ENCODE measurements at places on chromosomes 4 and X. TPM values are rescaled to one million over a fixed set of nuclear protein-coding genes. Genes with fewer than 3 reads are reported as not detected.

The NHS gene
- 0.09 TPM for total RNA-seq

DNA sequence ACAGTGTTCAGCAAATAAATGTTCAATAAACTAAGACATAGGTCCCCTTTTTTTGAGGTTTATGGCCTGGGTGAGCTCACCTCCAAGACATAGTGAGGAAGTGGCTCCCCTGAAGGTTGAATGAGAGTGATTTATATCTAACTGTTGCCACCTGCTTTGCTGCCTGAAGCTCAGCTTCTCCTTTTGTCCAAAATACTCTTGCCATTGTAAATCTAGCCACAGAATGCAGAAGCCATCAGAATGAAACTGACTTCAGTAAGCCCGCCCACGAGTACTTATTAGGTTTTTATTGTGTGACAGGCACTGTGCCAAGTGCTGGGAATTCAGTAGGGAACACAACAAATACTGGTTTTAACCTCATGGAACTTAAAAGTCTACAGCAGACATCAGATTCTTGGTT is 18.0 kb downstream of the SPINK2 start:
- no peaks in the 10 kb centered on the region for H3K36me3 ChIP-seq
- H3K4me3 ChIP-seq = no peak overlapping the region
- H3K27ac ChIP-seq = no peak overlapping the region
- no peak for DNase-seq
- peaks cover 18% of the 10 kb centered on the region for H3K4me1 ChIP-seq

DNA sequence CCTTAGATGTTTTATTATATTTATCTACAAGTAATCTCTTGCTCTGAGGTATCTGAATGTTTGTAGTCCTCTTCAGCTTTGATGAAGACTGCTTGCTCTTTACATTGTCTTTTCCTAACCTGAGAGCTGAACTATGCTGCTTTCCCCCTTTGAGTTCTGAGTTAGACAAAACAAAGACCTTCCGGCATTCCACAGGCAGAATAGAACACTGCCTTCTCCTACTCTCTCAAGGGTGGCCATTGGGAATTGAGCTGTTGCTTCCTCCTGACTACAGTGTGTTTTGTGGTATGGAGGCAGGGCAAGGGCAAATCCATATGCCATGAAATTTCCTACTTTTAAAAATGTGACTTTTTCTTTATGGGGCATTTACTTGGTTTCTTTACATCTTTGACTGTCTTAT is 841.0 kb downstream of the FAM133A start:
- no peak for DNase-seq
- H3K27ac ChIP-seq = no peak overlapping the region
- no peak overlapping the region for H3K4me3 ChIP-seq

GRCh38 chr4:35673137-35673536 is 571.2 kb downstream of the ARAP2 start:
- DNase-seq = no peak
- H3K4me3 ChIP-seq = no peak overlapping the region
- no peak overlapping the region for H3K27ac ChIP-seq

The ODAPH gene
- not detected for total RNA-seq

GRCh38 chr4:16579866-16580265 is 318.6 kb downstream of the LDB2 start:
- no peak overlapping the region for H3K27ac ChIP-seq
- H3K4me3 ChIP-seq = no peak overlapping the region
- H3K36me3 ChIP-seq = no peaks in the 10 kb centered on the region
- DNase-seq = no peak
- H3K4me1 ChIP-seq = no peaks in the 10 kb centered on the region

GRCh38 chr4:21901281-21901680 is 47.3 kb downstream of the KCNIP4 start:
- no peak for DNase-seq
- no peak overlapping the region for H3K4me3 ChIP-seq
- H3K36me3 ChIP-seq = no peaks in the 10 kb centered on the region
- no peaks in the 10 kb centered on the region for H3K4me1 ChIP-seq
- no peaks in the 10 kb centered on the region for H3K27me3 ChIP-seq

GRCh38 chr4:65066106-65066505 is 604.2 kb downstream of the EPHA5 start:
- no peak overlapping the region for H3K27ac ChIP-seq
- no peaks in the 10 kb centered on the region for H3K36me3 ChIP-seq
- H3K4me3 ChIP-seq = no peak overlapping the region
- DNase-seq = no peak
- no peaks in the 10 kb centered on the region for H3K4me1 ChIP-seq

GRCh38 chr4:3873408-3874027 is 107.3 kb downstream of the ADRA2C start:
- no peak overlapping the region for H3K4me3 ChIP-seq
- H3K4me1 ChIP-seq = no peaks in the 10 kb centered on the region
- no peaks in the 10 kb centered on the region for H3K36me3 ChIP-seq

GRCh38 chrX:149521438-149521837 is 16.3 kb upstream of the IDS start:
- H3K36me3 ChIP-seq = no peaks in the 10 kb centered on the region
- no peak overlapping the region for H3K4me3 ChIP-seq
- no peaks in the 10 kb centered on the region for H3K27me3 ChIP-seq
- peaks cover 54% of the 10 kb centered on the region for H3K4me1 ChIP-seq
- H3K27ac ChIP-seq = no peak overlapping the region
- peak; percentile 56 for DNase-seq

The GAGE13 gene
- not detected for total RNA-seq

- DNase-seq = no peak
- no peak overlapping the region for H3K27ac ChIP-seq
- H3K27me3 ChIP-seq = no peaks in the 10 kb centered on the region
- no peaks in the 10 kb centered on the region for H3K4me1 ChIP-seq
- H3K36me3 ChIP-seq = no peaks in the 10 kb centered on the region
These were observed 274.8 kb upstream of the VCX start for GRCh38 chrX:7568130-7568529.

The HTN1 gene
- total RNA-seq = not detected

The NPY1R gene
- not detected for total RNA-seq

DNA sequence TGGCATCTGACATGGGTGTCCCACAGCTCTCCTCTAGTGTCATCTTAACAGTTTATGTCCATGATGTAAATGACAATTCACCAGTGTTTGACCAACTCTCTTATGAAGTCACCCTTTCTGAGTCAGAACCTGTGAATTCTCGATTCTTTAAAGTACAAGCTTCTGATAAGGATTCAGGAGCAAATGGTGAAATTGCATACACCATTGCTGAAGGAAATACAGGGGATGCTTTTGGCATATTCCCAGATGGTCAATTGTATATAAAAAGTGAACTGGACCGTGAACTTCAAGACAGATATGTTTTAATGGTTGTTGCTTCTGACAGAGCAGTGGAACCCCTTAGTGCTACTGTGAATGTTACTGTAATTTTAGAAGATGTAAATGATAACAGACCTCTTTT is 4.6 kb downstream of the FAT4 start:
- H3K4me3 ChIP-seq = no peak overlapping the region
- no peaks in the 10 kb centered on the region for H3K36me3 ChIP-seq
- no peak overlapping the region for H3K27ac ChIP-seq

The DCUN1D4 gene
- 54.0 TPM for total RNA-seq

The S100G gene
- not detected for total RNA-seq

The MEPE gene
- not detected for total RNA-seq

DNA sequence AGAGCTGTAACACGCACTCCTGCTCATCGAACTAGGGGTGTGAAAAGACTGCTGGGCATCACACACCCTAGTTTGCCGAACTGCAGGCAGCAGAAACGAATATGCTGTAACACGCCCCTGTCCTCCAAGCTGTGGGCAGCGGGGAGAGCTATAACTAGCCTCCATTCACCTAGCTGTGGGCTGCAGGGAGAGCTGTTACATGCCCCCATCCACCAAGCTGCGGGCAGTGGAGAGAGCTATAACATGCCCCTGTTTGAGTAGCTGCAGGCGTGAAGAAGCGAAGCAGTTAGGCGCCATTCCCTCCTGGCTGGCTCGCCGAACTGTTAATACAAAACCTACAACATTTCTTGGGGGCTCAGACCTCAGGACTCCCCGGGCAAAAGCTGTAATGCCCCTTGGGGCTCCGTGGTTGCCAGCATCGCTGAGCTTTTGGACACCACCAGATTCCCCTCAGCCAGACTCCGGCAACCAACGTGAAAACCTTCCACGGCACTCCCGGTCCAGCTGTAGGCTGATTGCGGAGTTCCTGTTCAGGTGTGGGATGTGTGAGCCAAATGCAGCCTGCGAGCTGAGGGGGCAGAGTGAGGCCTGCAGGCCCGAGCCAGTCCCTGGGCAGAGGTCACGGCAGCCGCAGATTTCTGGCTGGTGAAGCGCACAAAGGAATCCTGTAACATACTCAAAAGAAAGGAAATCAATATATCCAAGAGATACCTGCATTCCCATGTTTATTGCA is 41.1 kb upstream of the ANKRD17 start:
- H3K27ac ChIP-seq = no peak overlapping the region
- H3K27me3 ChIP-seq = no peaks in the 10 kb centered on the region
- no peak for DNase-seq
- H3K36me3 ChIP-seq = no peaks in the 10 kb centered on the region
- H3K4me3 ChIP-seq = no peak overlapping the region

DNA sequence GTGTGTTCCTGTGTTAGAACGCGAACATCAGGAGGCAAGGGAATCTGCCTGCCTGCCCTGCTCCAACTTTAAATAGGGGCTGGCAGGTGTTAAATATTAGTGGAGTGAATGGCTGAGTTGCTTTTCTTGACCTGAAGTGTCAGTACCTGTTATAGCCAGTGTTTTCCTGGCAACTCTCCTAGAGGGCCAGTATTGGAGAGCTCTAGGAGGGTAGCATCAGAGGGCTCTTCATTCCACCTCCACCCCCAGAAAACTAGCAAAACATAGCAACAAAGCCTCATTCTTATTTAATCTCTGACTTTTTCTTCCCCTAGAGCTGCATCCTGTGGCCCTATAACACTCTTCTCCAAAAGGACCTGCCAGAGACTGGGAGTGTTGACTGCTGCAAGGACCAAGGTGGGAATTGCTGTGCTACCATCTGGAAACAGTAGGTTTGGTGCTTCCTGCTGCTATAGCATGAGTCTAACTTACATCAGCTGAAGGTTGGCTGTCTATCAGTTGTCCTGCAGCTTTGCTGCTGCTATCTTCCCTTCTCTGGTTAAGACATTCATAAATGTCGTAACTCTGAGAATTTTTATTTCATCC is 33.5 kb downstream of the SGMS2 start:
- H3K27me3 ChIP-seq = peaks cover 6% of the 10 kb centered on the region
- peaks cover 5% of the 10 kb centered on the region for H3K4me1 ChIP-seq
- DNase-seq = no peak
- no peak overlapping the region for H3K4me3 ChIP-seq
- no peak overlapping the region for H3K27ac ChIP-seq

GRCh38 chr4:6470502-6471306 is 1.7 kb downstream of the PPP2R2C start:
- H3K27ac ChIP-seq = no peak overlapping the region
- peaks cover 24% of the 10 kb centered on the region for H3K27me3 ChIP-seq
- no peaks in the 10 kb centered on the region for H3K4me1 ChIP-seq
- no peak overlapping the region for H3K4me3 ChIP-seq
- no peak for DNase-seq

The AMOT gene
- 4.3 TPM for total RNA-seq

DNA sequence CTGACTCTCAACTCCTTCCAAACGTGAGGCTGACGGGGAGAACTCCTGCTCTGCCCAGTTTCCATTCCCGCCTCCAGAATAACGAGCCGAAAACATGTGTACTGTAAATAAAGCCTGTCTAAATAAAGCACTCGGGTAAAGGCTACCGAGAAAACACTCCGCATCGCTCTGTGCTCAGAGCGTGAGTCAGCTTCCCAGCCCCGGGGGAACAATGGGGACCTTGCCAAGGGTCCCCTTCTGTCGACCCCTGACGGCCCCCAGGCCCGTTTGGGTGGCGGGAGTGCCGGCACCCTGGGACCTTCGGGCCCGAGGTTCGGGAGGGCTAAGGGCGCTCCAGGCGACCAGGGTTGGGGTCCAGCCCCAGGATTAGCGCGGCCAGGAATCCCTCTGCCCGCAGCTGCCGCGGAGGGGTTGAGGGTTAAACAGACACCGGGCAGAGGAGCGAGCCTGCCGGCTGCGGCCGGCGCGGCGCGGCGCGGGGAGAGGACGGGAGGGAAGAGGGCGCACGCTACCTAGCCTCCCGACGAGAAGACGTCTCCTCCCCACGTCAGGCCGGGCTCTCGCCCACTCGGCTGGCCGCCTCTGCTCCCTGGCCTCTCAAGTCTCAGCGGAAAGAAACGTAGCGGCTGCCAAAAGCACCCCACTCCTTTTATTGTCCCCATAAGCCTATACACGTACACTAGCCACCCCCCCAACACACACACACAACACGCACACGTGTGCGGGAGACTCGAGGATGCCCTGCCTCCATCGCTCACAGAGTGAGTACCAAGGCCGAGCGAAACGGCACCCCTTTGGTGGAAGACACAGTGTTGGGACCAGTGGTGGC is 85.5 kb downstream of the BCOR start:
- no peak for DNase-seq
- no peaks in the 10 kb centered on the region for H3K27me3 ChIP-seq
- H3K27ac ChIP-seq = no peak overlapping the region
- H3K36me3 ChIP-seq = no peaks in the 10 kb centered on the region

DNA sequence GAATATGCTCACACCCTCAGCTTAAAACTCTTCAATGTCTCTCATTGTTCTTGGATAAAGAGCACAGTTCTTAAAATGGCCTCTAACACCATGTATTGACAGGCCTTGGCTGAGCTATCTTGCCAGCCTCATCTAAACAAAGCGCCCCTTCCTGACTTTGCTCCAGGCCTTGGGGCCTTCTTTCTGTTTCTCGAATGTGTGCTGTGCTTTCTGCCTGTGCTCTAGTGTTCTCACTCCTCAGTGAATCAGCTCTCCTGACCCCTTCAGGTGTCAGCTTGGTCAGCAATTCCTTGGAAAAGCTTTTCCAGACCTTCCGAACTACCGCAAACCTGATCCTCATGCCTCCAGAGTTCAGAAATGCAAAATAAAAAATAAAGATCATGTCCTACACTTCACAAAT is 346.3 kb upstream of the FSTL5 start:
- H3K4me3 ChIP-seq = no peak overlapping the region
- no peak for DNase-seq
- no peaks in the 10 kb centered on the region for H3K4me1 ChIP-seq
- no peaks in the 10 kb centered on the region for H3K27me3 ChIP-seq

DNA sequence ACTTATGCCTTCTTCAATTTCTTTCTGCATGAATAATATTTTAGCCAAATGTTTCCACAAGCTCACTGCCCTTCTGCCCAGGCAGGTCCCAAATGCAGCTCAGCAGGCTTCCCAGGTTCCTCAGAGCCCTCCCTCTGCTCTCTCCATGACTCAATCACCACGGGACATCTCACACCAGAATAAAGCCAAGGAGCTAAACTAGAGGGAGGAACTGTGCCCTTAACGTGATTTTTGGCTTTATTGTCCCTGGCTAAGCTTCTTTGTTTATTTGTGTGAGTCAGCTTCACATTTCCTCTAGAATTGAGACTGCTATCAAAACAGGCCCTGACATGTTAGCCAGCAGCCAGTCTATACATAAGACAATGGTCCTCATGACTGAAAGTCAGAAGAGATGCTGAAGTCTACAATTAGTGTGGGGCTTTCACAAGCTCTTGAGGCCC is 186.4 kb upstream of the GALNT7 start:
- no peaks in the 10 kb centered on the region for H3K27me3 ChIP-seq
- no peak overlapping the region for H3K4me3 ChIP-seq
- no peak for DNase-seq
- H3K4me1 ChIP-seq = no peaks in the 10 kb centered on the region
- no peak overlapping the region for H3K27ac ChIP-seq
- no peaks in the 10 kb centered on the region for H3K36me3 ChIP-seq

Measured in CD4-positive, alpha-beta memory T cell (primary cell).